Psoas muscle (tissue), 8 donors: ENCODE measurements at places on chromosomes 1 and 21. TPM values are rescaled to one million over a fixed set of nuclear protein-coding genes. Genes with fewer than 3 reads are reported as not detected.

DNA sequence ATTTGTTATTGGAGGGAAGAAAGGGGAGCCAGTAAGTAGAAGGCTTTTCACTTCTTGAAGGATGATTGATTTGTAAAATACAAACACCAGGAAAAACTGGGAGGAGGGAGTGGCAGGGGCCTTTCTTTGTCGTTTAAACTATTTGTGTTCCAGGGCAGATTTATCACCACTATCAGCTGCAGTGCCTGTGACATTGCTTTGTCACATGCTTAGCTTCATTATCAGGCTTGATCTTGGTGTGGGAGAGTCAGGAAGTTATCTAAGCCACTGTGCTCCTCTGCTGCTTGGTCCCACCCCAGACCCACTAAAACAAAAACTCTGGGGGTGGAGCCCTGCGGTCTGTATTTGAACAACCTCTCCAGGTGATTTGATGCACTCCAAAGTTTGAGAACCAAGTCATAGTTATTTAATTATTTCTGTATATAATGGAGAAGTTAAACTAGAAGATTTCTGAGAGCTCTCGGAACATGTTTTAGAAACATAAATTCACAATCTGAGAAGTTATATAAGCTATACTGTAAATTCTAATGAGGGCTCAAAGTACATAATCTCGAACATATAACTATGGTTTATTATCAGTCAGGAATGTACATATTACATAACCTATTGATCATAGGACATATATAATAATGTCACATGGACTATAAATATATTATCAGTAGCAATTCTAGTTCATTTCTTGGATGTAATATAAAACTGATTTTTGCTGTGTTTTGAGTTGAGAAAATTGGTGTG lies 87.9 kb downstream of the CDC14A start:
- no peak for DNase-seq

CYP4A22 gene
- not detected for total RNA-seq

PRDX1 gene
- 354 TPM for total RNA-seq

DNA sequence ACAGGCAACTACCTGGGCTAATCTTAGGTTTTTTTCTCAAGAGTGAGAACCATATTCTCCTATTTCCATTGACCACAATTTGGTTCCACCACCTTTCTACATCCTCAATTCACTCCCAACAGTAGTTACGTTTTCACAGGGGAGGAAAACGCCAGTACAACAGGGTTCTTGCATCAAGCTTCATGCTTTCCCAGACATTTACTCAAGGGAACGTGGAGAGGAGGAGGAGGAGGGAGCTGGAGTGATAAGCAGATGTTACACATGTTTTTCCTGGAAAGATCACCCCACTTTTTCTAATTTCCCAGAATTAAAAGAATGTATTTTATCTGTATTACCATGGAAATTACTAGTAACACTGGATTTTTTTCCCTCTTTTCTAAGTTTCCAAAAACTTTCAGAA lies 58.3 kb downstream of the RGS5 start:
- DNase-seq, result no peak

KCNK1 gene
- total RNA-seq, result not detected

DNA sequence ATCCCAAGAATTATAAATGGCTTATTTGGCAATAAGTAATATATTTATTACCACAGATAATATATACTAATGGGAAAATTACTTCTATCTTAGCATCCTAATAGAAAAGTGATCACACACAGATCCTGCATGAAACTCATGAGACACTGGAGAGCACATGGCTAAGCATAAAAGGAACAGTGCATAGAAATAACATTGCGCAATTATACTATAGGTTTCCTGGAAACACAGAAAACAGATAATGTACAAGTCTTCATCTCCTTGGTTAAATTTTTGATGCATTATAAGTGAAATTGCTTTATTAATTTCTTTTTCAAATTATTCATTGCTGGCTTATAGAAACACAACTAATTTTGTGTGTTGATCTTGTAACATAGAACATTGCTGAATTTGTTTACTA lies 210.4 kb downstream of the USH2A start:
- DNase-seq, result no peak

- no peak for DNase-seq
Observed at GRCh38 chr1:175441791-175442190, 249.2 kb upstream of the KIAA0040 start.

DNA sequence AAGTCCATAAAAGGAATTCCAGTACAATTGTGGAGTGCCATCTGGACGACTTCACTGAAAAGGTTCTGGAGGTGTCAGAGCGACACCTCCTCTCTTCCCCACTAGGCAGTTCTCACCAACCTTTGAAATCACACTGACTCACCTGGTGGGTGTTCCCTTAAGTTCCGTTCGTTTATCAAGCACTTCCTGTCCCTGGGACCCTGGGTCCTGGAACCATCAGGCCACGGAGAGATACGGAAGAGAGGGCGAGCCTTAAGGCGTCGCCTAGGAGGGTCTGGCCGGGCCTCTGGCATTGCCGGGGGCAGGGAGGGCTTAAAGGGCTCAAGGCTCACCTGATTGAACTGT lies 317 bp downstream of the SPAG17 start:
- no peak for DNase-seq

- DNase-seq, result no peak
Observed at GRCh38 chr1:156876281-156876680, 15.6 kb downstream of the NTRK1 start.

GRCh38 chr21:33201956-33202355 lies 27.8 kb upstream of the IFNAR2 start:
- no peak for DNase-seq

GRCh38 chr1:36922593-36923426 lies 111.5 kb downstream of the GRIK3 start:
- no peak for DNase-seq

- DNase-seq, result peak; percentile 8
Observed at GRCh38 chr1:31796707-31797106, 19.1 kb downstream of the SPOCD1 start.
